Hepatocyte (in vitro differentiated cells): ENCODE measurements at places on chromosomes 4 and X.
A peak's percentile ranks its signal among the peaks of the same experiment; 100 is the strongest.

- DNase-seq, result peak; percentile 61
Observed at GRCh38 chr4:53706422-53707032, 115.2 kb upstream of the LNX1 start.

- DNase-seq, result no peak
Observed at GRCh38 chrX:152936306-152936705, 38.4 kb downstream of the ZNF185 start.

GRCh38 chr4:125420526-125420925, 105.8 kb downstream of the FAT4 start:
- DNase-seq, result no peak

DNA sequence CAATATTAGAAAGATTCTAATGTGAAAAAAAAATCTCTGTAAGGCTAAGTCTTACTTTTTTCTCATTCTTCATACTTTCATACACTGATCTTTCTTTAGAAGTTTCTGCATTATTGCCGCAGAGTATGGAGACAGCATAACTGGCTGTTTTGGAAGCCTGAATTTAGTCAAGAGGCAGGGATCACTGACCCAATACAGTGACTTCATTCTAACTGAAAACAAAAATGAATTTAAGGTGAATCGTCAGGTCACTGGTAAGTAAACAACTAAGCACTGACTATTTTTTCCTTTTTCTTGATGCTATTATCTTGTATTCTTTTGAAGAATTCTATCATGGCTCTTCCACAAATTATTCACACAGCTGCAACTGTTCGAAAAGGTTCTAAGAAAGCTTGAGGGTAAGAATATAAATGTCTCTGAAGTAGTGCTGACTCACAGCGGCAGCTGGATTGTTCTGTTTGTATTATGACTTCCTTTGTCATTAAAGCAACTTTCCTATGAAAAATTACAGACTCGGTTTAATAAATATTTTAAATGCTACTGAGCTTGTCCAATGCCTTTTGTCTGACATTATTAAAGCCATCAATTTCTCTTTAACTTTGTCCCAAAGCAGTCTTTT, 609.3 kb downstream of the FSTL5 start:
- DNase-seq, result no peak

- no peak for DNase-seq
Observed at GRCh38 chrX:69228732-69229131, 63.5 kb upstream of the PJA1 start.

- DNase-seq, result no peak
Observed at GRCh38 chrX:109077788-109078187, 341.4 kb upstream of the IRS4 start.

DNA sequence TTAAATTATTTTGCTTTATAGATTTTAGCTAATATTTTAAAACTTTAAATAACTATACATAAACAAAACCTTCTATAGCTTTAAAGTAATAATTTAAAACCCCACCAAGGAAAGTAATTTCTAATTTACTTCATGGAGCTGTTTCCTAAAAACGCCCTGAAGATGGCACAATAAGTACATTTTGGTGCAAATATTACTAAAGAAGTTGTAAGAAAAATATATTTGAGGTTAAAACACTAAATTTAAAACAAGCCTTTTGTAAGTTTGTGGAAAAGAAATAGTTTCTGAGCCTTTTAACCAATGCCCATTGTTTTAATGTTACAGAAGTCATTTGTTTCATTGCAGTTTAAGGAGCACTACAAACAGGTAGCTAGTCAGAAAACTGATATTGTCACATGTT, 137.4 kb upstream of the AGA start:
- no peak for DNase-seq
